ENCODE measurements at places on chromosomes 3 and 15. TPM values are rescaled to one million over a fixed set of nuclear protein-coding genes. Genes with fewer than 3 reads are reported as not detected.

- H3K27me3 ChIP-seq, result no peaks in the 10 kb centered on the region
- H3K36me3 ChIP-seq, result no peaks in the 10 kb centered on the region
- no peak for DNase-seq
- no peak overlapping the region for H3K4me3 ChIP-seq
Observed at GRCh38 chr3:111758642-111759041, 100.4 kb upstream of the PHLDB2 start.

- no peak overlapping the region for H3K27ac ChIP-seq
- H3K4me1 ChIP-seq, result no peaks in the 10 kb centered on the region
- no peaks in the 10 kb centered on the region for H3K27me3 ChIP-seq
- no peak for DNase-seq
- H3K36me3 ChIP-seq, result no peaks in the 10 kb centered on the region
- H3K4me3 ChIP-seq, result no peak overlapping the region
Observed at GRCh38 chr15:49674370-49674769, 53.5 kb downstream of the DTWD1 start.

- DNase-seq, result peak; percentile 76
- no peak overlapping the region for H3K27ac ChIP-seq
Observed at GRCh38 chr3:100463002-100463401, 29.4 kb upstream of the TMEM45A start.

GRCh38 chr3:141373232-141373631, 4.9 kb downstream of the ZBTB38 start:
- no peaks in the 10 kb centered on the region for H3K4me1 ChIP-seq
- no peak for DNase-seq
- H3K27me3 ChIP-seq, result no peaks in the 10 kb centered on the region
- H3K4me3 ChIP-seq, result no peak overlapping the region
- H3K27ac ChIP-seq, result no peak overlapping the region

TUSC7 gene
- total RNA-seq, result not detected

GRCh38 chr15:63420333-63420747, 38.7 kb upstream of the CA12 start:
- no peak overlapping the region for H3K4me3 ChIP-seq
- no peak overlapping the region for H3K27ac ChIP-seq
- DNase-seq, result peak; percentile 22
- H3K27me3 ChIP-seq, result no peaks in the 10 kb centered on the region

DNA sequence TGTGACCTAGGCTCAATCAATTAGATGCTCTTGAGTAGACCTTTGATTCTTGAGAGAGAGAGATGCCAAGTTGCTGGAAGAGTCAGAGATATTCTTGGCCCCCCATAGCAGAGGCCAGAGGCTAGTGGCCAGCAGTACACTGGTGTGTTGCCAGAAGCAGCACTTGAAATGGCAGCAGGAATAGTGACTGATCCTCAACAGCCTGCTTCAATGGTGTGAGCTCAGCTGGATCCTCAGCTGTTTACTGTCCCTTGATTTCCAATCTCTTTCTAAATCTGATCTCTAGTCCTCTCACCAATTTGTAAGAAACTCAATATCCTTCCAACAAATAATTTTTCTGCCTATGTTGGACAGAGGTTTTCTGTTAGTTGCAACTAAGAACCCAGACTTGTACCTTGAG, 170.3 kb upstream of the CCDC54 start:
- DNase-seq, result no peak
- H3K4me3 ChIP-seq, result no peak overlapping the region
- H3K27ac ChIP-seq, result no peak overlapping the region
- no peaks in the 10 kb centered on the region for H3K36me3 ChIP-seq

SOX14 gene
- not detected for total RNA-seq

GRCh38 chr3:177550667-177551066, 353.4 kb upstream of the TBL1XR1 start:
- H3K4me3 ChIP-seq, result no peak overlapping the region
- H3K36me3 ChIP-seq, result no peaks in the 10 kb centered on the region
- no peak overlapping the region for H3K27ac ChIP-seq
- peaks cover 25% of the 10 kb centered on the region for H3K4me1 ChIP-seq

OXTR gene
- 5.6 TPM for total RNA-seq
